ENCODE measurements at places on chromosomes 3 and 15.

DNA sequence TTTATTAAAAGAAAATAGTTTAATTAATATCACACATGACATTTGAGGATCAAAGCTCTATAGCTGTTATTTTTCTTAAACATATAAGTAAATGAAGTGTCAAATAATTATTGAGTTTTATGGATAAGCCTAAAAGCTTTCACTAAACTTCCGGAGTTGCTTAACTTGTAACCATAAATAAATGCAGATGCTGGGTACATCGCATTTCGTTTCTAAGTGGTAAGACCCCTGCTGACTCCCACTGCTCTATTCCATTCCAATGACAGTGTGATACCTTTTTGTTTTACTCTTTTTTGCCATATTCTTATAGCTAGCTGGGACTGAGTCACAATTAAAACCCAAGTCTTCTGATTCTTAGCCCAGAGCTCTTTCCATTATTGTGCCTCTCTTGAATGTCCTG, 411.1 kb downstream of the SOX2 start:
- no peak for DNase-seq

DNA sequence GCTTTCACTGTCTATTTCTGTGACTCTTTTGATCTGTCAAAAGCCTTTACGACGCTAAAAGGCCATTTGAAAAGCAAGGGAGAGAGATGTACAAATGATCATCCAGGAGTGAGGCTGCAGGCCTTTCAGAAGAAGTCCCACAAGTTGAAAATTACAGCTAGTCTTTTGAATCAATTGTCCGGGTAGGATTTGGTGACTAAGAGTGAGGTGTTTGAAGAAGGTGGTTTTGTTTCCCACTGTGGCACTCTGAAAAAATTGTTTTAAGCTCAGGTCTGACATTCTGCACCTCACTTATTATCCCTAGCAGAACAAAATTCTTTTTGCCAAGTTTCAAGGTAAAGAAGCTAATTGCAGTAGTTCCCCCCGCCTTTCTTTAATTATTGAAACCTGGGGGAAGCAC, 50.8 kb upstream of the TMEM108 start:
- DNase-seq, result no peak

- DNase-seq, result no peak
Observed at GRCh38 chr15:43194795-43195194, 9.6 kb downstream of the CCNDBP1 start.

- DNase-seq, result no peak
Observed at GRCh38 chr3:166580561-166580960, 743.3 kb upstream of the BCHE start.

- no peak for DNase-seq
Observed at GRCh38 chr15:88012688-88013087, 243.9 kb downstream of the NTRK3 start.

- DNase-seq, result no peak
Observed at GRCh38 chr15:80673561-80674244, 21.4 kb upstream of the ABHD17C start.

DNA sequence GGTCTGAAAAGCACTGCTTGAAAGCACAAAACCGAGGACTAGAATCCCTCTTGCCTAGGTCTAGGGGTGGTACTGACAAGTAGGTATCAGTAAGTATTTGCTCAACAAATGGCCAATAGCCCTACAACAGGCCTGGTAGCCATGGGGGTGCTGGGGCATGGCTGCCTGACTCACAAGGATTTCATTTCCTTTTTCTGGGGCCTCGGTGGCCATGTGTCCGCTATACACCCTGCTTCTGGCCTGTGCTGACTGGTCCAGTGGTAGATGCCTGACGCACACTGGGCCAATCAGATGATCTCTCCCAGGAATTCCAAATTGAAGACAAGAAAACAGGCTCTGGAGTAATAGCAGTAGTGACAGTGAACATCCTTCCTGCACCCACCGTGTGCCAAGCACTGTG, 29.4 kb downstream of the MELTF start:
- no peak for DNase-seq

DNA sequence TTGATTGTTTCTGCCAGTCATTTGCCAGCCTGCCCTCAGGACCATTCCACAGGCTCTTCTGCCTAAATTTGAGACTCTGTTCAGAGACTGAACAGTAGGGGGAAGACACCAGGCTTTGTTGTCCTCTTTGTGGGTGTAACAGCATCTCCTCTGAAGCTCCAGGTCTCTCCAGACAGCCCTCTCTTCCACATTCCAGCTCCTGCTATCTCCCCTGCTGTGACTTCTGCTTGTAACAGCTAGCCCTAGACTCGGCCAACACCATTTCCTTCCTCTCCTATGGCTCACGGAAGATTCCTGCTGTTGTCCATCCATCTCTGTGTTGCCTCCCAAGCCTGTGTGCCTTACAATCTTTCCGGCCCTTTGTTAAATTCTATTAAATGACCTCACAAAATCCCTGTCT, 40.2 kb downstream of the SUCLG2 start:
- no peak for DNase-seq

GRCh38 chr15:92391640-92392039, 2.0 kb upstream of the ST8SIA2 start:
- no peak for DNase-seq

DNA sequence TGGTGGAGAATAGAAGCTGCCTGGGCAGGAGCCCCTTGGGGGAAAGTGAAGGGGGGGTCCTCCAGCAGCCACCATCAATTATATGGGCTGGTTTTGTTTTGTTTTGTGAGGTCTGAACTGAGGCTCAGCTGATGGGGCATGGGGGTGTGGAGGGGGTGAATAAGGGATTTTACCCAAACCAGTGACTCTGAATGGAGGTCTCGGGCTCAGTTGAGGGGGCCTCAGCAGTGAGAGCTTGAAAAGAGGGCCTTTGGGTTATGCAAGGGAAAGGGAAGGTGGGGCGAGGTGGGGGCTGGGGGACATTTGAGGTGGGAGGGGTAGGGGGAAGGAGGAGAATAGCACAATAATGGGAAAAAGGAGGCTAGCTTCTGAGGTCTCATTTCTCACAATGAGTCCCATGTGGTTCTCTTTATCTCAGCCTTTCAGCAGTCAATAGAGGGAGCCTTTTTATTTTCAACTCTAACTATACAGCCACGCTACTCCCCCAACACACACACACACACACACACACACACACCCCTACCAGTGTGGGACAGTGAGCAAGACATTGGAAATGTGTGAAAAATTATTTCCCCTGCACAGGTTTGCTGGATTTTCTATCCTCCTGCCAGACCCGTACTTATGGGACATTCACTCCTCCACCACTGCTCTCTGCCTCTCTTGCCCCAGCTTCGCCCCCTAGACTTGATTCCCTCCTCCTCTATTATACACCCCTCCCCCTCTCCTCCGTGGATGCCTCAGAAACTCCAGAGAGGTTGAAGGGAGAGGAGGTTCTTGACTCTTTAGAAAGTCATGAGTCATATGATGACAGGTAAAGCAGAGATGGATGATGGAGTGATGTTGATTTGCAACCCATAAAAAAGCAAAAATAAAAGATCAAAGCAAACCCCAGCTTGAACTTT, 96.0 kb downstream of the GTPBP8 start:
- no peak for DNase-seq

GRCh38 chr3:102113421-102114041, 264.2 kb downstream of the NFKBIZ start:
- no peak for DNase-seq

- DNase-seq, result no peak
Observed at GRCh38 chr15:42498212-42499068, 3.0 kb downstream of the SNAP23 start.

GRCh38 chr3:11671648-11672100, 28.0 kb upstream of the VGLL4 start:
- no peak for DNase-seq

GRCh38 chr3:19489936-19490335, 341.6 kb downstream of the KCNH8 start:
- DNase-seq, result no peak

DNA sequence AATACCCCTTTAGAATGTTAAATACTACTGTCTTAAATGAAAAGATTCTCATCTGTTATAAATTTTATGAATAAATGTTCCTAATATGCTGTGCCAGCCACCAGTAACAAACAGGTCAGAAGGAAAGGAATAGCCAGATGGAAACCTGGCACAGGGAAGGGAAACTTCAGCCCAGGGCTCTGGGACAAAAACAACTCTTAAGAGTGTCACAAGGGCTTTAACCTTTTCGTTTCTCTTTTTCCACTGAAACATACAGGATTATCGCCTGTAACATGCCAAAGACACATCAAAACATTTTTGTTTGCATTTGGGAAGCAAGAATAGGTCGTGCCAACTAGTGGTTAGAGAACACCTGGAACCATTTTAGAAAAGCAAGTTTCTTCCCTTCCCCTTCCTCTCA, 109.0 kb upstream of the NEDD4 start:
- no peak for DNase-seq

GRCh38 chr15:76098685-76099084, 38.9 kb downstream of the TMEM266 start:
- no peak for DNase-seq

DNA sequence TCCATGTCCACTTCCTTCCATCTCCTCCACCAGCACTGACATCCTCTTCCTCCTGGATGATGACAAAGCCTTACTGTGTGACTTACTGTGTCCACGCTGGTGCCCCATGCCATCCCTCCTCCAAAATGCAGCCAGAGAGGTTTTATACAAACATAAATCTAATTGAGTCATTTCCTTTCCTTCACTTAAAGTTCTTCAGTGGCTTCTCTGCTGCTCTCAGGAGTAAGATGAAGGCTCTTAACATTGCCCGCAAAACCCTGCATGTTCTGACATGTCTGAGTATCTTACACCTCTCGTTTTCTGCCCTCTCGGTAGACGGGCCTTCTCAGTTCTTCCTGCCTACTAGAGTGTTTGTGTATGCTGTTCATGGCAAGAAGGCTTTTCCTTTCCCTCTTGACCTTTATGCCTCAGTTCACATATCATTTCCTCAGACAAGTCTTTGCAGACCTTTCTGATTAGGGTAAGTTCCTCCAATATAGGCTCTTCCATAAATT, 175.5 kb downstream of the CFAP20DC start:
- DNase-seq, result no peak

DNA sequence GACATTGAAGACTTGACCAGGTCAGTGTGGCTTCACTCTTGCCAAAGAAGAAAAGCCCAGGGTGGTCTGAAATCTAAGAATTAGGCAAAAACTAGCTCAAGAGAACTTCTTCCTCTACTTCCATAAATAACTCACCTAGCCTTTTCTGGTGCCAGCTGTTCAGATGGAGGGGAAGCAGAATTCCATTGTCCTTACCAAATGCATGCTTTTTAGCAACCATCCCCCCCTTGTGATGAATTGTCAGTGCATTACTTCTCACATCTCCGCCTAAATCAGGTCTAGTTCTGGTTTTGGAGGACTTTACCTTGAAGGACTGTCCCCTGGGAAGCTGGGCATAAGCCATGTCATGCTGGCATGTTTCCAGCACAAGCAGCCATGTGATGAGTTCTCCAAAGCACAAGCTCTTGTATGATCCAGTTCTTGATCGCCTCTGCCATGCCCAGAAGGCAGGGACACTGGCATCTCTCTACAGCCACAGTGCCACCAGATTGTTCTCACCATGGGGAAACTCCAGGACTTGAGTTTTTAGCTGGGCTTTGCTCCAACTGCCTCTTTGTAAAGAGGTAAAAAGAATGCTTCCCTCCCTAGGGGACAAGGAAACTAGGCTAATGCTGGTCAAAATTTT, 96.4 kb upstream of the IL12A start:
- DNase-seq, result no peak

- no peak for DNase-seq
Observed at GRCh38 chr3:59658274-59658673, 608.4 kb upstream of the CFAP20DC start.

DNA sequence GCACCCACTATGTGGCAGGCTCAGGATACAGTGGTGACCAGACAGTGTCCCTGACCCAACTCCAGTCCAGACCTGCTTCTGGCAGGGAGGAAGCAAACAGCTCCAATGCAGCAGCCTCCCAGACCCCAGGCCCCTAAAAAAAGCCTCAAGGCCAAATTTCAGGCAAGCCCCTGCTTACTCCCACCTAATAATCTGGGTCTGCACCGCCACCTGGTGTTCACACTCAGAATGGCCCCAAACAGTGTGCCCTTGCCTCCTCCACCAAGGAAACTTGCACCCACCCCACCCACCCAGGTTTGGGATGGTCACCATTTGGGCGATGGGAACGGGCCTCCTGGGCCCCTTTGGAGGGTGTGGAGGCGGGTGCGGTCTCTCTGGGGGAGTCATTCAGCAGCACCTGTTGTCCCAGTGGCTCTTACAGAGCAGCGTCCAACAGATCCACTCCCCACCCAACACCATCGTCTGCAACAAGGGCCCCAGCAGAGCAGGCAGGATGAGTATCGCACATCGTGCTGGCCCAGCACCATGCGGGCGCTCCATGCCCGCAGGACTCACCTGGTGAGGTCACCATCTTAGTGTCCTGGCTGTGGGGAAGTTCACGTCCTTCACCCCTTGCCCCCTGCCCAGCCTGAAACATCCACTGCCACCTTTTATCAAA, 17.3 kb downstream of the C3orf18 start:
- DNase-seq, result no peak

DNA sequence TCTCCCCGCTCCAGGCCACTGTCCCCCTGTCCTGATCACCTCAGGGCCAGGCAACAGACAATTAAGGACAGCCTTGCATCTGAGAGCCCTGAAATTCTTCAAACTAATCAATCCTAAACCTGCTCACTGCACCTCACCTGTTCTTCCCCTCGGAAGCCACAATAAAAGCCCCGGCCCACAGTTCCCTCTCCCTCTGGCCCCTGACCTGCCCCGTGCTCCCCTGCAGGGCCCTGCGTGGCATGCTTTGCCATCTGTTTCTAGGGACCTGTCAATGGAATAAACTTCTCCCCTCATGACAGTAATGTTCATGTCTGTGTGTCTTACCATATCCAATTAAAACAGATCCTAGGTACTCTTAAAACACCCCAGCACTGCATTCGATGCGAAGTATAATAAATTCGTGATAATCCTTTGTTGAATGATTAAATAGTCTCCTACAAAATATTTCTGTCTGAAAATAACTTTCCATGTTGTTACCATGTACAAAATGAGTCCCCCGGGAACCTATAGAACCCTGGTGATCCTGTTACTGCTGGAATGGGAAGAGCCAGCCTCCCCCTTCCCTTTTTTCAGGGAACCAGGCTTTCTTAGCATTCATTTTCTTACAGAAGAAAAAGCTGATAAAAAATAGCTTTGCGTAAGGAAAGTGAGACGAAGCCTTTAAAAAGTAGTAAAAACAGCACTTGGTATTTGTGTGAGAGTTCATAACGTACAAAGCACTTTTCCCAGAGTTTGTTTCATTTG, 59.0 kb downstream of the ABTB1 start:
- no peak for DNase-seq

DNA sequence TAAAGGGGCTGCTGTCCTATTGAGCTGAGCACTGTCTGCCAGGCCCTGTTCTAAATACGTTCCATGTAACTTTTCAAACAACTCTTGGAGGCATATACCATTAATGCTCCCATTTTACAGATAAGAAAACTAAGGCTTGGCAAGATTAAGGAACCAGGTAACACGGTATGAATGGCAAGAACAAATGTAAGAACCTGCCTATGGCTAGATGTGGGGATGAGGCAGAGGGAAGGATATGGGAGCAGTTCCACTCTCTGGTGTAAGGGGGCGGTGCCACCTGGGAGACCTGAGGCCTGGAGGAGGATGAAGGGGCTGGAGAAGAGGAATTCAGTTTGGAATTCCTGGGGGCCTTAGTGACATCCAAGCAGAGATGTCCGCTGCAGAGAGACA, 3.8 kb upstream of the LMAN1L start:
- no peak for DNase-seq
